ENCODE measurements at places on chromosomes 4 and X. TPM values are rescaled to one million over a fixed set of nuclear protein-coding genes. Genes with fewer than 3 reads are reported as not detected.

CD40LG gene
- total RNA-seq = not detected

DKK2 gene
- not detected for total RNA-seq

TMPRSS11D gene
- not detected for total RNA-seq

AVPR2 gene
- total RNA-seq = not detected

VCX gene
- total RNA-seq = not detected

SLC9B1 gene
- not detected for total RNA-seq

ABLIM2 gene
- total RNA-seq = 3.4 TPM

GAGE12E gene
- total RNA-seq = not detected

TLR7 gene
- not detected for total RNA-seq

GPR119 gene
- total RNA-seq = not detected

MMRN1 gene
- total RNA-seq = not detected

ENPEP gene
- 0.14 TPM for total RNA-seq

FABP2 gene
- total RNA-seq = not detected

WDR1 gene
- total RNA-seq = 229 TPM

SOD3 gene
- not detected for total RNA-seq

REELD1 gene
- total RNA-seq = not detected

TMEM144 gene
- total RNA-seq = 2.4 TPM

MAOB gene
- total RNA-seq = not detected

RAB40AL gene
- 0.27 TPM for total RNA-seq

ESX1 gene
- total RNA-seq = not detected

SORBS2 gene
- 0.97 TPM for total RNA-seq

EFHC2 gene
- total RNA-seq = 0.26 TPM

C4orf50 gene
- total RNA-seq = not detected

NUDT10 gene
- total RNA-seq = 0.51 TPM

RASGEF1B gene
- not detected for total RNA-seq

ADH1A gene
- total RNA-seq = not detected

SMIM10 gene
- total RNA-seq = not detected

IL15 gene
- total RNA-seq = 12.0 TPM

SSX1 gene
- total RNA-seq = not detected

USP17L21 gene
- total RNA-seq = not detected

TREX2 gene
- total RNA-seq = 1.7 TPM

Measured in A549 treated with ZK216348 at 1 μM for 4 hours (cell line).